Skin of body (tissue), 3 donors: ENCODE measurements at places on chromosomes 5 and 9.

GRCh38 chr9:70987986-70988385 lies 133.4 kb downstream of the TRPM3 start:
- no peak for DNase-seq

GRCh38 chr5:178808886-178809285 lies 50.9 kb upstream of the ZNF354B start:
- DNase-seq, result no peak

GRCh38 chr5:141753971-141754713 lies 72.1 kb upstream of the ARAP3 start:
- DNase-seq, result no peak

- no peak for DNase-seq
Measured at GRCh38 chr9:19998153-19998552, 209.3 kb upstream of the SLC24A2 start.

DNA sequence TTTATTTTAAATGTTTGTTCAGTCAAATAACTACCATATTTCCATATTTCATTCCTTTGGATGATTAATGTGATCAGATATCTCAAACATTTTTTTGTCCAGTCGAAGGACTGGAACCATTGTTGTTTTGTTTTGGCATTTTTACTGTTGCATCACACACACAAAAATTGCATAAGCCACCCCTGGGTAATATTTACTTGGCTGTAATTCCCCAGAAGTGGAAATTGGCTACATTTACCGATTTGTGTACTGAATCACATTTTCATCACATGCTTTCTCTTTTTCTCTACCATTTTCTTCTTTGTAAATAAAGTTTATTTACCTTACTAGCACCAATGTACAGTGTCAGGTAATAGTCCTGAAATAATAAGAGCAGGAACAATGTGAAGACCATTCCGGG lies 1729.7 kb upstream of the WWC1 start:
- DNase-seq, result no peak

DNA sequence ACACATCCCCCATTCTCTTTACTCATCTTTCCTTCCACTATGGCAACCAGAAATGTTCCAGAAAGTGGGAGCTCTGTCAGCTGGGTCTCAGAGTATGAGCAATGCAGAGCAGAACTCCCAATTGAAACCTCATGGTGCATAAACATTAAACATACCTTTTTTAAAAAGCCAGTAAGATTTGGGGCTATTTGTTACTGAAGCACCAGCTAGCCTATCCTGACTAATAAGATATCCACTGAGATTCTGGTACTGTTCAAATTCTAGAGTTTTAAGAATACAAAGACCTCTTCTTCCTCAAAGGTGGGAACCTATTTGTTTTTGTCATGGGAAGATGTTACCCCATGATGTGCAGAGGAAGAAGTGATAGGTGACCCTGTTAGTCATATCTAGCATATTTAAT lies 46.1 kb upstream of the EGFLAM start:
- no peak for DNase-seq

DNA sequence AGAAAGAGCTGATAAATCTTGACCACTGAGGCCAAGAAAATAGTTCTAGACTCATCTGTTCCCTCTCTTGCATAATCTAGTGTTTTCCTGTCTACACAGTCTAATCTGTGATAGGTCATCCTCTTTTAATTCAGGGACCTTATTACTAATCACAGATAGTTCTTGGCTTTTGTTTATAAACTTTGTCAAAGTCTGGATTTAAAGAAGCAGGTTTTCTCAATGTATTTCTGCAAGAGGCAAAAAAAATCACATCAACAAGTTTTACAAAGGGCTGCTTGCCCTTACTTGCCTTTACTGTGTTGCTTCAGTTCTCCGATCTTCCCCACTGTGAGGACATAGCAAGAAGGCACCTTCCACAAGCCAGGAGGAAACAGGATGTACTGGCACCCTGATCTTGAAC lies 43.9 kb upstream of the MTAP start:
- DNase-seq, result no peak

GRCh38 chr9:73753171-73753570 lies 601.5 kb downstream of the ANXA1 start:
- DNase-seq, result no peak

GRCh38 chr5:137481596-137481995 lies 17.5 kb downstream of the SPOCK1 start:
- DNase-seq, result no peak

- DNase-seq, result no peak
Measured at GRCh38 chr5:68159224-68159951, 56.2 kb upstream of the PIK3R1 start.

DNA sequence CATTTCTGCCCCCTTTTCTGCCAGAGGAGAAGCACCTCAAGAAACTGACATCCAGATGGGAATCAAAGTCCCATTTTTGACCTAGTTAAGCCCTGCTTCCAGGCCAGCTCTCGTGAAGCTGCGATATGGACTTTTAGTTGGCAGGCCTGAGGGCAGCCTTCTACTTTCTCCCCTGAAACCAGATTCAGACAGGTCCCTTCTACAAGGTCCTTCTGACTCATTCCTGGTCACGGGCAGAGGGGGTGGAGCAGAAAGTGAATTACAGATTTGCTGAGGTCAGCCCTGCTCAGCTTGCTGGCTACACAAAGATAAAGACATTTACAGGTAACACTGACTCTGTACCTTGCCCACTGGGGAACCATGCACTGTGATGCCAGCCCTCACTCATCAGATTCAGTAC lies 52.8 kb upstream of the TUT7 start:
- no peak for DNase-seq

GRCh38 chr9:117412006-117412715 lies 2.7 kb downstream of the ASTN2 start:
- no peak for DNase-seq

GRCh38 chr5:98204798-98205197 lies 568.7 kb upstream of the RGMB start:
- DNase-seq, result no peak

DNA sequence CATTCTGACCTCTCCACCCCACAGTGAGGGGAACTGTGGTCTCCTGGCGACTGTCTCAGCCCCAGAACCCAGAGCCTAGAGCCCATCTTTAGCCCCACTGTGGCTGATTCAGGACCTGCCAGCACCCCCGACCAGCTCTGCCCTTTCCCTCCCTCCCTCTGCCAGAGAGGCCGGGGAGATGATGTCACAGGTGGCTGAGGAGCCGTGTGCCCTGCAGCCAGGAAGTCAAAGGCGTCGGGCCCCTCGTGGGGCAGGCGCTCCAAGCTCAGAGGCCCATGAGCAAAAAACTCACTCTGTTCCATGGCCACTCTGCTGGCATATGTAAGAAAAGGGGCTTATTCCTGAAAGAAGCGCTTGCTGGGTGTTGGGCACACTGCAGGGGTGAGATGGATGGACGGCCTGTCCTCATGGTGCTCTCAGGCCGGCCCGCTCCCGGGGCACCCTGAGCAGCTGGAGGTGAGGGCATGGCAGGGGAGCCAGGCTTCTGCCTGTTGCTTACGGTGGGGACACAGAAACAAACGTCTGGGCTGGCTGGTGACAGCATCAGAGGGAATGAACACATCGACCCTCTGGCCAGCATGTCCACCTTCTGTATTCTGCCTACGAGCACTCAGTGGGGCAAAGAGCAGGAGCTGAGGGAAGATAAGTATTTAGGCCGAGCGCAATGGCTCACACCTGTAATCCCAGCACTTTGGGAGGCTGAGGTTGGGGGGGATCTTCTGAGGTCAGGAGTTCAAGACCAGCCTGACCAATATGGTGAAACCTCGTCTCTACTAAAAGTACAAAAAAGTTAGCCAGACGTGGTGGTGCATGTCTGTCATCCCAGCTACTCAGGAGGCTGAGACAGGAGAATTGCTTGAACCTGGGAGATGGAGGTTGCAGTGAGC lies 41.1 kb downstream of the LAMC3 start:
- no peak for DNase-seq

DNA sequence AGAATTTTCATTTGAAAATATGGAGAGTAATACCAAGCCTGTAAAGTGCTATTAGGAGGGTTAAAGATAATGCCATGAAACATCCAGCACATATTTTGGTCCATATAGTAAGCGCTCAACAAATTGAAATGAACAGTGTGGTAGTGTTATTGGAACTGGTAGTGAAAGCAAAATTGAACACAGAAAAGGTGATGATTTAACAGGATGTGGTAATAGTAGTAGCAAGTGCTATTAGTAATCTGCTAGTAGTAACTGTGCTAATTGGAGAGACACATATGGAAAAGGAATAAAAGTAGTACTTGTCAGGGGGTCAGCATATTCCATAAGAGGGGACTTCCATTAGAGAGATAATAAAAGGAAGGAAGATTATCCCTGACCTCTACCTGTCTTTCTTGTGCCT lies 187.3 kb downstream of the HTR1A start:
- no peak for DNase-seq

- no peak for DNase-seq
Measured at GRCh38 chr5:74433255-74433895, 207.2 kb downstream of the ENC1 start.

DNA sequence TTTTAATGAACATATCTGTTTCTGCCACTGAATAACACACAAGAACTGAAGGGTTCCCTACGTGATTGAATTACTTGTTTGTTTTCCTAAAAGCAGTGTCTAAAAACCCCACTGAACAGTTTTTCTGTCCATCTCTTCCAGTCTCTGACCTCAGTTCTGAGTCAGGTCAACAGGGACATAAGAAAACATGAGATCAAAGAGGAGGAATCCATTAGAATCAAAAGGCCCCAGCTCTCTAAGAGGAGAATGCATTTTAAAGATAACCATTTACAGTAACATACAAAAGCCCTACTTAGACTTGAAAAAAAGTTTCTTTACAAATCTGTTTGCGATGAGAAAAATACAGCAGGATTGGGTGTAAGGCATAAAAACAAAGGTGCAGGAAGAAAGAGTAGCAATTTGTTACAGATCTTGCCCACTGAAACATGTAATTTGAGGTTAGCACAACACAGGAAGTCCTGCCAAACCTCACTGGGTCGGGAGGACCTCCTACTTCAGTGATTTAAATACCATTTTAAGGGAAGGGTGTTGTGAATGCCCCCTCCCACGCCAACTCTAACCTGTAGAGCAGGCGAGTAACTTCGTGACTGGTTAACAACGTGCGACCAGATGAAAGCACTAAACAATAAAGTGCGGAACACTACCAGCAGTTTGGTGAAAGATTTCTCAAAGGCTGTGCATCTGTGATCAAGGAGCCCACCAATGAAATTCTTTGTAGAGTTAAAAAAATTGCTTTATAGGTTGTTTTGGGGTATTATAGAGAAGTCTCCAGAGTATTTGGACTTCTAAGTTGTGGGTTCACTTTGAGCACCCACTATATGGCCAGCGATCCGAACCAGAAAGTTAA lies 1.3 kb downstream of the QSOX2 start:
- DNase-seq, result no peak

- no peak for DNase-seq
Measured at GRCh38 chr5:24535646-24536045, 109.1 kb downstream of the CDH10 start.

GRCh38 chr9:133792721-133793470 lies 54.7 kb upstream of the SARDH start:
- DNase-seq, result no peak
